LHCN-M2 (cell line): ENCODE measurements at places on chromosomes 1 and 21.

- peak; percentile 34 for DNase-seq
Observed at GRCh38 chr1:61254634-61255357, 172.4 kb downstream of the NFIA start.

GRCh38 chr1:8443558-8444194 lies 125.8 kb downstream of the SLC45A1 start:
- DNase-seq: no peak

DNA sequence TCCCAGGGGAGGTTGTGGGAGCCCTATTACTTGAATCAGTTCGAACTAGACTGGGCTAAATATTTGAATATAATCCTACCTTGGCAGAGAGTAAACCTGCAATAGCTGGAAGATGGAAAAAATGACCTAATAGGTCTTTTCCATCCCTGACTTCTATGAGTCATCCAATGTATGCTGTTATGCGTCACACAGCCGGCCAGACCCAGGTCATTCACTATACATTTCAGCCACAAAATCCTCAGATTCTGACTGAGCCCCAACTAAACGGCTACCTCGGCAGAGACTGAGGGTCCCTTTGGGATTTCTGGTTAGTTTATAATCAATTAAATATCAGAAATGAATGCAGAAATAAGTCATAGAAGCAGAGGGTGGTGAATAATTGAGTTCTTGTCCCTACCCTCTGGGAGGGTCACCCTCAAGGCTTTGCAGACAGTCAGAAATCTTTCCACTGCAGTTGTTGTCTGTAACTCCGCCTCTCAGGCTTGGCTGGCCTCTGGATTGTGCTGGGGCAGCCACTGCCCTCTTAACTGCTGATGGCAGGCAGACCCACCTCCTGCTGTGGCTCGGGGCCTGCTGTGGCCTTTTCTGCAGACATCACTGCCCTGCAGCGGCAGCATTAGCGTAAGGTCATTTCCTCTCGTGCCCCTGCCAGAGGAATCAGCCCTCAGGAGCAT lies 240.5 kb downstream of the TGFB2 start:
- peak; percentile 65 for DNase-seq

GRCh38 chr1:106304106-106304505 lies 752.4 kb upstream of the PRMT6 start:
- no peak for DNase-seq

GRCh38 chr1:91120421-91120820 lies 98.6 kb upstream of the ZNF644 start:
- no peak for DNase-seq
